ENCODE measurements at places on chromosomes 4 and X. TPM values are rescaled to one million over a fixed set of nuclear protein-coding genes. Genes with fewer than 3 reads are reported as not detected.

- H3K27ac ChIP-seq, result no peak overlapping the region
- DNase-seq, result no peak
- H3K27me3 ChIP-seq, result no peaks in the 10 kb centered on the region
- no peaks in the 10 kb centered on the region for H3K4me1 ChIP-seq
- H3K4me3 ChIP-seq, result no peak overlapping the region
Observed at GRCh38 chrX:44462850-44463249, 79.8 kb downstream of the FUNDC1 start.

Gene ZNF732
- total RNA-seq, result 1.6 TPM

DNA sequence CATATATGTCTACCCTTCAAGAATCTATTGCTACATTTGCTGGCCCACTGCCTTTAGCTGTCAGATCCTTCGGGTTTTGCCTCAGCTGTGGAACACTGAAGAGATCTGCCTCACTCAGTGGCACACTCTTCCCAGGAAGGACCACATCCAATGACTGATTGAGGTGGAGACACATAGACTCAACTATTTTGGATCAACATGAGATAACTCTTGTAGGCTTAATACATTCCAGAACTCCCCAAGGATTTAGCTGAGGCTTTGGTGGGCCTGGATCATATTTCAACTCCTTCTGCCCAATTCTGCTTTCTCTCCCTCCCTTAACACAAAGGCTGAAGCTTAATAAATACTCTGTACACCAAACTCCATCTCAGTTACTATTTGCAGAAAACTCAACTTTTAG is 100.5 kb downstream of the CORIN start:
- no peaks in the 10 kb centered on the region for H3K27me3 ChIP-seq
- no peaks in the 10 kb centered on the region for H3K4me1 ChIP-seq
- no peaks in the 10 kb centered on the region for H3K36me3 ChIP-seq
- DNase-seq, result no peak
- no peak overlapping the region for H3K27ac ChIP-seq
- H3K4me3 ChIP-seq, result no peak overlapping the region

Gene ETDA
- total RNA-seq, result not detected

Gene ENPP6
- total RNA-seq, result not detected

- DNase-seq, result no peak
- H3K4me3 ChIP-seq, result no peak overlapping the region
- no peaks in the 10 kb centered on the region for H3K4me1 ChIP-seq
- H3K27ac ChIP-seq, result peak overlapping the region; percentile 16
- no peaks in the 10 kb centered on the region for H3K36me3 ChIP-seq
- no peaks in the 10 kb centered on the region for H3K27me3 ChIP-seq
Observed at GRCh38 chrX:13693341-13693961, 4.5 kb downstream of the RAB9A start.

DNA sequence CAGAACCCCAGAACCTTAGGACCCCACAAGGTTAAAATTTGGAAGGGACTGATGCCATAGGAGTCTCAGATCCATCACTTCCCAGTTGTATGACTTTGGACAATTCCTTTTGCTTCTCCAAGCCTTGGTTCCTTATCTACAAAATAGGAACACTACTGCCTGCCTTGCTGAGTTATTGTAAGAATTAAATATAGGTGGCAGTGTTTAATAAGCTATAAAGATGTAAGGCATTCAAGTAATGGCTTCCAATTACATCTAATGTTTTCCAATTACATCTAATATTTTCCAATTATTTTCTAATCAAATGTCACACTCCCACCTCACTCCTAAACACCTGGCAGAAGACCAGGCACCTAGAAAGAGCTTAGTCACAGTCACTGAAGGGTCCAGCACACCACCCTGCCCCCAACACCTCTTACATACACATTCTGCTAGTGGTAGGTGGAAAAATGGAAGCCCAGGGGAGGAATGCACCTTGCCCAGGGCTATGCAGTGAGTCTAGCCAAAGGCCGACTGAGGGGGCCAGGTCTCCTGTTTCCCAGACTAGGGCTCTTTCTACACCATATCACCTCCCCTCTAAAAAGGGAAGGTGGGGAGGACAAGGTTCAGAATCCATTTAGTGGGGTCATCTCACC is 24.5 kb upstream of the KDM5C start:
- no peaks in the 10 kb centered on the region for H3K27me3 ChIP-seq
- no peaks in the 10 kb centered on the region for H3K36me3 ChIP-seq
- no peak overlapping the region for H3K4me3 ChIP-seq
- no peaks in the 10 kb centered on the region for H3K4me1 ChIP-seq

Gene PDCL2
- total RNA-seq, result not detected

DNA sequence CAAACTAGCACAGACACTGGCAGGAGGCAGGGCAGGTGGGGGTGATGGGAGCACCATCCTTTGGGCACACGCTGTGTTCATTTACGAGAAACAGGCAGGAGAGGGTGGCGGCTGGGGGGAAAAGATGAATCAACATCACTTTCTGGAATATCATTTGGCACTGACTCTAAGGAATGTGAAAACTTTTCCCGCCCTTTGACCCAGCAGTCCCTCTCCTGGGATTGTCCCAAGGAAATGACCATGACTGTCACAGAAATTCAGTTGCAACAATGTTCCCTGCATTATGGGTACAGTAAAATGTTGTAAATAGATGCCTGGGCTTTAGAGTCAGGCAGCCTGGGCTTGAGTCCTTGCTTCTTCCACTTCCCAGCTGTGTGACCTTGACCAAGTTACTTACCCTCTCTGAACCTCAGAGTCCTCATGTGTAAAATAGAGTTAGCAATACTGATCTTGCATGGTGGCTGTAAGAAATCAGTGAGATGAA is 58.6 kb downstream of the ABLIM2 start:
- no peaks in the 10 kb centered on the region for H3K27me3 ChIP-seq
- H3K36me3 ChIP-seq, result no peaks in the 10 kb centered on the region
- H3K27ac ChIP-seq, result no peak overlapping the region

DNA sequence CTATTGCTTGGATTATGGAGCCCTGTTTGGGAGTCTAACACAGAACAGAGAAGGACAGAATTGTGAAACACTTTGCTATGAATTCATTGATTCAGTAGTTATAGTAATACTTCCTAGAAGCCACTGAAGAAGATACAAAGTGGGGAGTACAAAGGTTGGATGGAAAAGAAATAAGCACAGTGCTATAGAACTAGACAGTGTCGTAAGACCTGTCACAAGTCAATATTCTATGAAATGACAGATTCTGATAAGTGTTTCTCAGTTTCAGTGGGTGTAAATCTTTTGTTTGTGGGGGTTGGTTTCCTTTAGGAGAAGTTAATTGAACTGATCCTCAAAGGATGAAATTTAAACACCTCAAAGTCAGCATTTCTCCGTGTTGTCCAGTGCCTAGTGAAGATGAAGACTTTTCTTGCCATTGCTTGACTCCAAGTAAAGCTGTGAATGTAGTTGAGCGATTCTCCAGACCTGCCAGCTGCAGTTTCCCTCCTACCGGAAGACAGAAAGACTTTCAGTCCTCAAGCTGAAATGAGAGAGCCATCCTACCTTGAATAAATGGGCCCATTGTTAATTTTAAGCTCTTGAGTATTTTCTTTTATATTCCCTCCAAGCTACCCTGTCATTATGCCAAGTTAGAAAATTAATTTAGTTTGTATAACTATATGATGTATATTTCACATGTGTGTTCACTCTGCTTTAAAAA is 7.9 kb downstream of the PDLIM5 start:
- DNase-seq, result no peak
- no peak overlapping the region for H3K4me3 ChIP-seq
- no peaks in the 10 kb centered on the region for H3K27me3 ChIP-seq
- no peaks in the 10 kb centered on the region for H3K36me3 ChIP-seq

Gene HSPA4L
- 0.26 TPM for total RNA-seq

DNA sequence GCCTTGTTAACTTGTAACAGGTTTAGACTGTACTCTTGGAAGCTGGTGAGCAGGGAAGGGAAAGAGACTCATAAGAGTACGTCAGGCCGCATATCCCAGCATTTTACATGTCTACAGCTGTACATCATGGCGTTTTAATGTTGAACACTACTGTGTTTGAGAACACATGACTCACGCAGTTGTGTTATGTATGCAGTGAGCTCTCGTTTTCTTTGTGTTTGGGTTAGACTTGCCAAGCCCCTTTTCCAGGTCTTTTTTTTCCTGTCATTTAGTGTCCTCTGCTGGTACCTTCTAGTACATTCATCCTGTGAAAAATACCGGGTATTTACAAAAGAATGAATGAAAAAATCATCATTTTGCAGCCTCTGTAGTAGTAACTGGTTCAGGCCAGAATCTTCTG is 35.3 kb downstream of the SMS start:
- H3K4me3 ChIP-seq, result no peak overlapping the region
- H3K4me1 ChIP-seq, result no peaks in the 10 kb centered on the region
- H3K27ac ChIP-seq, result peak overlapping the region; percentile 29

Gene DMRTC1
- total RNA-seq, result not detected

- peak; percentile 90 for DNase-seq
- no peaks in the 10 kb centered on the region for H3K4me1 ChIP-seq
- H3K4me3 ChIP-seq, result no peak overlapping the region
- H3K27me3 ChIP-seq, result no peaks in the 10 kb centered on the region
- H3K27ac ChIP-seq, result peak overlapping the region; percentile 72
Observed at GRCh38 chrX:65644621-65645289, 22.7 kb upstream of the MSN start.

DNA sequence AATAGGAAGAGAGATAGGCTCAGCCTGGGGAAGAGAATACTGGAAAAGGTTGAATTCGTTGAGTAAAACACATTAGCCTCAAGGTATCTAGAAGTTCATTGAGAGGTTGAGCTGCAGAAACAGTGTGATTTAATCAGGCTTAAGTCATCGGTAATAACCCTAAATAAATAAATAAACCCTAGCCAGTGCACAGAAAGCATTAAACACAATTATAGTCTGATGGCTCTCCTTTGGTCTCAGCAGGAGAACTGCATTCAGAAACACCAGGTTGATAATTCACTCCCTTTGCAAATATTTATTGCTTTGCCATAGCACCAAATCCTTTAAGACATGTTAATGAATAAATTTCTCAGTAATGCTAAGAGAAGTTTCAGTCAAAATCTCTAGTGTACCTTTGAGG is 9.6 kb downstream of the DCX start:
- H3K4me3 ChIP-seq, result no peak overlapping the region
- H3K36me3 ChIP-seq, result no peaks in the 10 kb centered on the region
- H3K27ac ChIP-seq, result no peak overlapping the region
- no peaks in the 10 kb centered on the region for H3K4me1 ChIP-seq
- H3K27me3 ChIP-seq, result peaks cover 4% of the 10 kb centered on the region
- no peak for DNase-seq

GRCh38 chr4:184757810-184758209 is 23.9 kb upstream of the CENPU start:
- no peak for DNase-seq
- no peaks in the 10 kb centered on the region for H3K27me3 ChIP-seq
- no peaks in the 10 kb centered on the region for H3K36me3 ChIP-seq
- H3K4me1 ChIP-seq, result peaks cover 1% of the 10 kb centered on the region
- H3K4me3 ChIP-seq, result no peak overlapping the region

Gene TLR2
- total RNA-seq, result 10.0 TPM

Gene PLK4
- total RNA-seq, result not detected

- H3K36me3 ChIP-seq, result no peaks in the 10 kb centered on the region
- no peaks in the 10 kb centered on the region for H3K27me3 ChIP-seq
- H3K27ac ChIP-seq, result no peak overlapping the region
- no peak overlapping the region for H3K4me3 ChIP-seq
- H3K4me1 ChIP-seq, result peaks cover 20% of the 10 kb centered on the region
- DNase-seq, result no peak
Observed at GRCh38 chr4:42150653-42151567, 1.5 kb downstream of the BEND4 start.

DNA sequence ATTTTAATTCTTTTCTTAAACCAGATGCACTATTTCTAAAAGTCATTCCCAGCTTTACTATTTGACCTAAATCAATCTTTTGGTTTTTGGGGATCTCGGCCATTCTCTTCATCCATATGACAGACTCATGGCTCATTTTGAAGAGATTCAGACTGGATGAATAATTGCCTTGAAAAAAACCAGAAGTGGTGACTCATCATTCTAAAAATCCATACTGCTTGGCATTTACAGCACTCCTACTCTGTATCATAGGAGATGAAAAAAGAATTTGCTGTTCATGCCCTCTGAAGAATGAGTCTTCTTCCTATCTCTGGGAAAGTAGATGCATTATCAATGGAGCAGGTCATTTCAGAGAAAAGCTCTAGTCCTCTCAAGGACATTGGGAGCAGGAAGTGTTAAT is 220.5 kb upstream of the RPS6KA3 start:
- no peak overlapping the region for H3K4me3 ChIP-seq
- H3K27ac ChIP-seq, result no peak overlapping the region

DNA sequence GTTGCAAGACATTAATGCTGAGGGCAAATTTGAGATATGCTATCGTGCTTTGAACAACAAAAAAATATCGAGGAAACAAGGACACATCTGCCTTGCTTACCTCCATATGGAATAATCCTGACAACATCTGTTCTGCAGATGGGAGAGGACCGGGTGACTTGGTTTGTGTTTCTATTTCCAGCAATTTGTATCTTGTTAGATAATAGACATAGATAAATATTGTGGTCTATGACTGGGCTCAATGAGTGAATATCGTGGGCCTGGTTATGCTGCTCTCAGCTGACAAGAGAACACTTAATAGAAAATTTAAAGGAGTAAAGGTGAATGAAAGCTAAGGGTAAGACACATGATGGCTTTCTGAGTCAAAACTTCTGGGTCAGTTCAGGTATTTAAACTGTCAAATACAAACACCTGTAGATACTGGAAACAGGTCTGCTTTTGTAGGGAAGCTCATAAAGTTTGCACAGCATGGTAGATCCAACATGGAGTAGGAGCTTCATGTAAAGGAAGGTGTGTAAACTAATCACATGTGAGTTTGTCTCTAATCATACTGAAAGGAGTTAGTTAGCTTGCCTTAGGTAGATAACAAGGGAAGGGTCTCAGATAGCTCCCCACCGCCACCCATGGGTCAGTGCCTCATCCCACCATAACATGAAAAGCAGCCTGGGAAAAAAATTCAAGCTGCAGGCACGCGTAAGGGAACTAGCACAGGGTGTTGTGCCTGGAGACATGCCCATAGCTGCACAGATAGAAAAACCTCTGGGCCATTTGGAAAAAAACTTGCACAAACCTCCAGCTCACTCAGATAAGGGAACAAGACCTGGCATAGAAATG is 904.1 kb upstream of the EPHA5 start:
- no peaks in the 10 kb centered on the region for H3K27me3 ChIP-seq
- no peak for DNase-seq
- no peak overlapping the region for H3K4me3 ChIP-seq
- no peak overlapping the region for H3K27ac ChIP-seq
- H3K4me1 ChIP-seq, result no peaks in the 10 kb centered on the region

- no peak overlapping the region for H3K27ac ChIP-seq
- no peaks in the 10 kb centered on the region for H3K36me3 ChIP-seq
- no peaks in the 10 kb centered on the region for H3K27me3 ChIP-seq
- no peak overlapping the region for H3K4me3 ChIP-seq
Observed at GRCh38 chr4:17128268-17128667, 229.8 kb upstream of the LDB2 start.

DNA sequence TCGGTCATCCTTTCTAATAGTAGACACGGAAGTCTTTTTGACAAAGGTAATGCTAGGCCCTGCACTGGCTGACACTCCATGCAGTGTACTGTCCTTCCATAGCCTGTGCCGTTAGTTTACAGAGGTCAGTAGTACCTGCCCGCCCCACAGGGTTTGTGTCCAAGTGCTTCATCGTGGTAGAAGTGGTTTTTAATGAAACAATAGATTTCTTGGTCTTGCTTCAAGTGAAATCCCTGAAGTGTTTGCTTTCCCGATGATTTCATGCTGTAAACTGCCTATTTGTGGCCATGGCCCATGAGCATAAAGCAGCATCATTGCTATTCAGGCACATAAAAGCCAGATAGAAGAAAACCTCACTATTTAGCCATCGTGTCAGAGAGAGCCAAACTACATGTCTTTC is 139.3 kb downstream of the GPR143 start:
- no peaks in the 10 kb centered on the region for H3K4me1 ChIP-seq
- no peaks in the 10 kb centered on the region for H3K36me3 ChIP-seq
- no peak for DNase-seq
- no peaks in the 10 kb centered on the region for H3K27me3 ChIP-seq
- H3K27ac ChIP-seq, result no peak overlapping the region
- no peak overlapping the region for H3K4me3 ChIP-seq

Gene SLC26A1
- not detected for total RNA-seq
